ENCODE measurements at places on chromosomes 16 and 17.

DNA sequence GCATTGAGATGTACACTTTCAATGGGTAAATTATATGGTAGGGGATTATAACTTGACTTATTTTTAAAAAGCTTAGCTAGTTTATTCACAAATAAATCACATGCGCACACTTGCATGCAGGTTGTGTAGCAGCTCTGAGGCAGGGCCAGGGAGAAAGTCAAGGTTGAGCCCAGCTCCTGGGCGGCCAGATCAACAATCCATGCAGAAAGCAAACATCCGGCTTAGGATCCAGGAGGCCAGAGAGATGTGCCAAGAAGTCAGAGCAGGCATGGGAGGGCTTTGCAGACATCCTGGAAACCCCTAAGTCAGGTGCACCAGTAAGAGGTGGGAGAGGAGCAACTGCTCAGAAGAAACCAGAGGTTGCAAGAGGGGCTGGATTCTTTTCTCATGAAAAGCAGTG lies 186.5 kb downstream of the AXIN2 start:
- DNase-seq: no peak
- H3K27ac ChIP-seq: no peak overlapping the region
- no peaks in the 10 kb centered on the region for H3K36me3 ChIP-seq
- H3K4me1 ChIP-seq: no peaks in the 10 kb centered on the region

- no peaks in the 10 kb centered on the region for H3K36me3 ChIP-seq
- no peak overlapping the region for H3K27ac ChIP-seq
- H3K4me3 ChIP-seq: no peak overlapping the region
- no peaks in the 10 kb centered on the region for H3K27me3 ChIP-seq
- peaks cover 87% of the 10 kb centered on the region for H3K4me1 ChIP-seq
Measured at GRCh38 chr17:77378318-77379064, 237.7 kb downstream of the SEC14L1 start.

DNA sequence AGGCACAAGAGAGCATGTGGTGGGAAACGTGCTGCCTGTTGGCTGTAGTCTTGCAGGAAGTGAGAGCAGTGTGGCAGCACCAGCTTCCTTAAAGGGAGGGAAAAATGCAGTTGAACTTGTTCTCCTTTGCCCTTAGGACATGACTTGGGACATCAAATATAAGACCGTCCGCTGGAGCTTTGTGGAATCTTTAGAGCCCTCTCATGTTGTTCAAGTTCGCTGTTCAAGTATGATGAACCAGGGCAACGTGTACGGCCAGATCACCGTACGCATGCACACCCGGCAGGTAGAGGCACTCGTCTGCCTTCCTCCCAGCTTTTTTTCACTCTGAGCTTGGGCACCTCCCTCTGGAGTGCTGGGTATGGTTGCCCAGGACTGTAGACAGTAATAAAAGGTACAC lies 23.3 kb downstream of the GPR179 start:
- H3K36me3 ChIP-seq: peaks cover 16% of the 10 kb centered on the region
- H3K4me1 ChIP-seq: no peaks in the 10 kb centered on the region
- H3K27me3 ChIP-seq: no peaks in the 10 kb centered on the region
- H3K4me3 ChIP-seq: no peak overlapping the region
- H3K27ac ChIP-seq: no peak overlapping the region

- no peak overlapping the region for H3K4me3 ChIP-seq
- H3K27ac ChIP-seq: no peak overlapping the region
- no peaks in the 10 kb centered on the region for H3K4me1 ChIP-seq
- no peak for DNase-seq
- no peaks in the 10 kb centered on the region for H3K36me3 ChIP-seq
Measured at GRCh38 chr17:21352221-21352980, 23.8 kb upstream of the KCNJ12 start.

DNA sequence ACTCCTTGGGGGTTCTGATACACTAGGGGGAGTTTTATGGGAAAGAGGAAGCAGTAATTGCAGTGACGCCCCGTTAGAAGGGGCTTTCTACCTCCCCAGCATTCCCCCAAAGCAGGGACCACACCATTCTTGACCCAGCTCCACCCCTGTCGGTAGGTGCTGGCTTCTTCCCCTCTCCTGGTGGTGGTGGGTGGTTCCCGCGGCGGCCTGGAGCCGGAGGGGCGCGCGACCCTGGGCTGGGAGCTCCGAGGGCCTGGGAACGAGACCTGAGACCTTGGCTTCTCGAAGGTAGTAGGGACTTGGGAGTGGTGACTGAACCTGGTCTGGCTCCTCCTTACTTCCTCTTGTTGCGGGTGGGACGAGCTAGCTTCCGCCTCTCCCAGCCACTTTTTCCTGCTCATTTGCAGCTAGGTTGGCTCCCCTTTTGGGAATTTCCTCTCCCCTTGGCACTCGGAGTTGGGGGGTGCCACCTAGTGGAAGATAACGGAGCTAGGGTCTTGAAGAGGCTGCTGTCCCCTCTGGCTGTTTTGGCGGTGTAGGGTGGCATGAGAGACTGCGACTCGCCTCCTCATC lies 438 bp downstream of the GRN start:
- peak overlapping the region; percentile 89 for H3K4me3 ChIP-seq
- DNase-seq: peak; percentile 32

DNA sequence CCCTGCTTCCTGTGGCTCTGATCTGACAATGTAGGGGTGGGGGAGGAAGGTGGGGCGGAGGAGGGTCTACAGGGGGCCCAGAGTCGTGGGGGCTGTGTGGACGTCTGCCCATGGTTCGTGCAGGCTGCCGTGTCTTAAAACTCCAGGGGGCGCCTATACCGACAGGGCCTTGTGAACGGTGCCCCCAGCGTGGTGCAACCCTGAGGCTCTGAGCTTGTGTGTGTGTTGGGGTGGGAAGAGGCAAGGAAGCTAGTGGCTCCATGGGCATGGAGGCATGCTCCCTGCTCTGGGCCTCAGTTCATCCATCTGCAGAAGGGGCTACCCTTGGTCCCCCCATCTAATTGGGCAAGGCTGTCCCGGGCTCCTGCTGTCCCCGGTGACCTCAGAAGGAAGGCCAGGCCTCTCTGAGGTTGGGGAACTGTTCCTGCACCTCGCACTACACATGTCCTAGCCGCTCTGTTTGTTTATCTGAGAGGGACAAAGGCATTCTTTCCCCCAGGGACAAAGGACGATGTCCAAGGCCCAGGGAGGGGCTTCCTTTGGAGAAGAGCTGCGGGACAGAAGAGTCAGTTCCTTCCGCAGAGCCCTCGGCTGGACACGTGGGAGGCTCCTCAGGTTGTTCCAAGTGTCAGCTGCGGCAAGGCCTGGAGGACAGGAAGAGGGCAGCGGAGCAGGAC lies 13.5 kb downstream of the CA4 start:
- no peak for DNase-seq
- H3K36me3 ChIP-seq: no peaks in the 10 kb centered on the region
- no peaks in the 10 kb centered on the region for H3K4me1 ChIP-seq
- no peak overlapping the region for H3K4me3 ChIP-seq
- H3K27me3 ChIP-seq: no peaks in the 10 kb centered on the region

- H3K4me3 ChIP-seq: no peak overlapping the region
- H3K27me3 ChIP-seq: no peaks in the 10 kb centered on the region
- peaks cover 4% of the 10 kb centered on the region for H3K4me1 ChIP-seq
- H3K27ac ChIP-seq: peak overlapping the region; percentile 51
- H3K36me3 ChIP-seq: peaks cover 68% of the 10 kb centered on the region
Measured at GRCh38 chr17:82257473-82257872, 16.0 kb downstream of the CSNK1D start.

DNA sequence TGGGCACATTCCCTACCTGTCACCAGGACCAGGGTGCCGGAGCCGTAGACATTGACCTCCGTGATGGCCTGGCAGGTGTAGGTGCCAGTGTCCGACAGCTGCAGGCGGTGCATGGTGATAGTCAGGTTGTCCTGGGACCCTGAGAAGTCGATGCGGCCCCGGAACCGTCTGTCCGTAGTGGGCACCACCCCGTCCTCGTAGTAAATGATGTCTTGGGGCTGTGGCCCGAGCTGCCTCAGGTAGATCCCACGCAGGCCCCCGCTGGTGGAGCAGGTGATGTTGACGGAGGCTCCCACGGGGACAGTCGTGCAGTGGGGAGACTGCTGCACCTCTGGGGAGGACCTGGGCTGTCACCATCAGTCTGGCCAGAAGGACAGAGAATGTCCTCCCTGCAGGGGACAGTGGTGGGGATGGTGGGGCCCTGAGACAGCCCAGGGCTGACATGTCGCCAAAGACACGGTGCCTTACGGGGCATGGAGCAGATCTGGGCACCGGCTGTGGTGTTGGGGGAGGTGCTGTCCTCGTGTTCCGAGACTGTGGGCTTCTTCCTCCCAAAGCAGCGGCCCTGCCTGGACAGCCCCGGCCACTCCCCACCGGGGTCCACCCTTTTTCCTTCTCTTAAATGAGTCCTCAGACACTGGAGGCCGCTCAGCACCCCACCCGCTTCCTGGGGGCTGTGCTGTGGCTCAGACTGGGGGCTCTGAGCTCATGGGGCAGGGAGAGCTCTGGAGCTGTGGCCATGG lies 586 bp downstream of the CD7 start:
- H3K4me3 ChIP-seq: peak overlapping the region; percentile 91
- no peaks in the 10 kb centered on the region for H3K27me3 ChIP-seq
- H3K36me3 ChIP-seq: peaks cover 6% of the 10 kb centered on the region
- peak overlapping the region; percentile 45 for H3K27ac ChIP-seq
- H3K4me1 ChIP-seq: peaks cover 22% of the 10 kb centered on the region
- no peak for DNase-seq

GRCh38 chr16:54424043-54424451 lies 137.5 kb upstream of the IRX3 start:
- H3K36me3 ChIP-seq: no peaks in the 10 kb centered on the region
- H3K27ac ChIP-seq: no peak overlapping the region
- DNase-seq: no peak
- no peak overlapping the region for H3K4me3 ChIP-seq

GRCh38 chr16:30122604-30123160 lies 338 bp downstream of the MAPK3 start:
- DNase-seq: peak; percentile 6
- peaks cover 11% of the 10 kb centered on the region for H3K4me1 ChIP-seq
- peak overlapping the region; percentile 63 for H3K4me3 ChIP-seq
- H3K36me3 ChIP-seq: peaks cover 9% of the 10 kb centered on the region
- H3K27me3 ChIP-seq: no peaks in the 10 kb centered on the region

GRCh38 chr17:49955157-49955556 lies 13.8 kb upstream of the DLX4 start:
- H3K4me1 ChIP-seq: no peaks in the 10 kb centered on the region
- DNase-seq: no peak
- H3K36me3 ChIP-seq: no peaks in the 10 kb centered on the region
- H3K4me3 ChIP-seq: no peak overlapping the region
- peaks cover 17% of the 10 kb centered on the region for H3K27me3 ChIP-seq

DNA sequence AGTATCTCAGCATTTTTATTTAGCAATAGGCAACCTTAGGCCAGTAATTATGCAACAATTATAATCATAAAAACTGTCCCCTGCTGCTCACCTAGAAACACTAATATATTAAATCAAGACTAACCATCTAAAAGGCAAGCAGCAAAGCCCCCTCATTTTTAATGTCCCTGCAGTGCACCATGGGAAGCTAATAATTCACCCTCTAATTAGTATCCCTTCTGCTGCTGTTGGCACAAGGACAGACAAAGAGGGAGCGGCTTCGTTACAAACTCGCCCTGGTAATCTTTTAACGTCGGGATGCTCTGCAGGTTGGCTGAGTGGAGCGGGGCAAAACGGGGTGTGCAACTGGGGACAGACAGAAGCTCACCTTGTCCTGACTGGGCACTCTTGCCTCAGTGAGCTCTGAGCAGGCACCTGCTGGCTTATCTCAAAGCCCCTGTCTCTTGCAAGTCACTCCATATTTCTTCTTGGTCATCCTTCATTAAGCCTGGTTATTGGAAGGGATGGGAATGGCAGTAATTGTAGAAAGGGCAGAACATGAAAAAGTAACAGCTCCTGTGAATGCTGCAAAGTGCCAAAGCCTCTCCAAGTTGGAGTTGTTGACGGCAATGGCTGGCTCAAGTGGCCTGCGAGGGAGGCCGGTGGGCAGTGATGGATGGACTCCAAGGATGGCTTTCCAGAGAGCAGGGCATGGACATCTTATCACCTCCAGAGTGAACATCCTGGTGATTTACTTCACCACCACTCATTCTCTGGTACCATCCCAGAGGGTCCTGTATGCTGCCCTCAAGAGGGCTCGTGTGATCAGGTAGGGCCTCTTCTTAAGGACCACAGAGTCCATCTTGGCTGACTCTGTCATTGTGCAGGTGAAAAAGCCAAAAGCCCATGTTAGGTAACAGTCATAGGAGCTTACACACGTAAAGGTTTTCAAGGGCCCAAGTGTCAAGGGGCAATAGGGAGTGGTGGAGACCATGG lies 219.6 kb upstream of the N4BP1 start:
- no peak overlapping the region for H3K4me3 ChIP-seq
- H3K36me3 ChIP-seq: no peaks in the 10 kb centered on the region

- DNase-seq: peak; percentile 10
- H3K36me3 ChIP-seq: peaks cover 10% of the 10 kb centered on the region
- no peak overlapping the region for H3K4me3 ChIP-seq
- no peaks in the 10 kb centered on the region for H3K4me1 ChIP-seq
Measured at GRCh38 chr17:48131216-48131824, 23.8 kb downstream of the SNX11 start.

DNA sequence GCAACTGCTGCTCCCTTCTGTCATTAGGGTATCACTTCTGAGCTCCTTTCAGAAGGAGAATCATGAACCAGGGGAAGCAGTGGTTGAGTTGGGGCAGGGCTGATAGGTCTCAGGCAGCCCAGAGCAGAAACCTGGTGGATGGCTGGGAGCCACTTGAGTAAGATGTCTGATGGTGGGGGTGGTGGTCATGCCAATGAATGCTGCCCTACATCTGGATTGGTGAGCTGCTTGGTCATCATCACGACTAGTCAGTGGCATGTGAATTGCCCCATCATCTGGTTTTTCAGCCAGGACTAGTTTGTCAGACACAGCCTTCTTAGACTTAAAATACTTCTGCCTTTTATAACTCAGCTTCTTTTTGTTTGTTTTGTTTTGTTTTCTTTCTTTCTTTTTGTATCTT lies 2.6 kb downstream of the GID4 start:
- no peak overlapping the region for H3K4me3 ChIP-seq
- H3K27ac ChIP-seq: no peak overlapping the region
- no peaks in the 10 kb centered on the region for H3K27me3 ChIP-seq

GRCh38 chr16:80375973-80376372 lies 164.8 kb upstream of the DYNLRB2 start:
- H3K4me1 ChIP-seq: no peaks in the 10 kb centered on the region
- no peaks in the 10 kb centered on the region for H3K27me3 ChIP-seq
- H3K4me3 ChIP-seq: no peak overlapping the region
- H3K27ac ChIP-seq: no peak overlapping the region

DNA sequence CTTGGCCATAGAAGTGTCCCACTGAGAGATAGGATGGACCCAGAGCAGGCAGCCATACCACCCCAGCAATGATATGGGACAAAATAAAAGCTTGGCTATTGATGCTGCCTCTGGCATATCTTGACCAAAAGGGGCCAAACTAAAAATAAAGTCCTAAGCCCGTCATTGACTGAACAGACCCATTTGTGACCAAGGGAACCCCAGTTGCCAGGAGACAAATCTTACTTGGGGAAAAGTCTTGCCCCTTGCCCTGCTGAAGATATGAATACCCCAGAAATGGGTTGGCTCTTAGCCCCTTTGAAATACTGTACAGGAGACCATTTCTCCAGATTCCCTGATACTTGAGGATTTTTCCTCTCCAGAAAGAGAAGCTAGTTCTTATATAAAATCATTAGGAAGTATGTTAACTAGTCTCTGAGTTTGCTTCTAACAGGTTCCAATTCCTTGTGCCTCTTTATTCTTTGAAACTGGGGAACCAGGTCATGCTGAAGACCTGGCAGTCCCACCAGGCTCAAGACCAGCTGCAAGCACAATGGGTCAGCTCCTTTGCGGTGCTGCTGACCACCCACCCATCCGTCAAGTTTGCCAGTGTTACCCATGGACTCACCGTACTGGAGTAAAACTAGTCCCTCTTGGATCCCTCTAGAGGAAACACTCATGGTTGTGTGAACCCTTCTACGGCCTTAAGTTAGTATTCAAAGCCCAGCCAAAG lies 31.0 kb upstream of the LCMT1 start:
- H3K4me3 ChIP-seq: no peak overlapping the region
- no peaks in the 10 kb centered on the region for H3K36me3 ChIP-seq
- H3K27ac ChIP-seq: no peak overlapping the region
- no peaks in the 10 kb centered on the region for H3K27me3 ChIP-seq

Data from CD8-positive, alpha-beta memory T cell (primary cell).